ENCODE measurements at places on chromosomes 1 and 21.
A peak's percentile ranks its signal among the peaks of the same experiment; 100 is the strongest.

- no peak for DNase-seq
Measured at GRCh38 chr1:117215733-117216462, 5.2 kb upstream of the VTCN1 start.

GRCh38 chr1:66769512-66770229 lies 17.4 kb downstream of the DYNLT5 start:
- peak; percentile 18 for DNase-seq

DNA sequence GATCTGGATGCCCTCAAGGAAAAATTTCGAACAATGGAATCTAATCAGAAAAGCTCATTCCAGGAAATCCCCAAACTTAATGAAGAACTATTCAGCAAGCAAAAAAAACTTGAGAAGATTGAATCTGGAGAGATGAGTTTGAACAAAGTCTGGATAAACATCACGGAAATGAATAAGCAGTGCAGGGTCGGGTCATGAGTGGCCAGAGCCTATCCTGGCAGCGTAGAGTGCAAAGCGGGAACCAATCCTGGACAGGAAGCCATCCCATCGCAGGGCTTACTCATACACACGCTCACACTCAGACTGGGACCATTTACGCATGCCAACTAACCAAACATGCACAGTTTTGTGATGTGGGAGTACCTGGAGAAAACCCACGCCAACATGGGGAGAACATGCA lies 43.1 kb downstream of the ZMYM1 start:
- DNase-seq, result no peak

DNA sequence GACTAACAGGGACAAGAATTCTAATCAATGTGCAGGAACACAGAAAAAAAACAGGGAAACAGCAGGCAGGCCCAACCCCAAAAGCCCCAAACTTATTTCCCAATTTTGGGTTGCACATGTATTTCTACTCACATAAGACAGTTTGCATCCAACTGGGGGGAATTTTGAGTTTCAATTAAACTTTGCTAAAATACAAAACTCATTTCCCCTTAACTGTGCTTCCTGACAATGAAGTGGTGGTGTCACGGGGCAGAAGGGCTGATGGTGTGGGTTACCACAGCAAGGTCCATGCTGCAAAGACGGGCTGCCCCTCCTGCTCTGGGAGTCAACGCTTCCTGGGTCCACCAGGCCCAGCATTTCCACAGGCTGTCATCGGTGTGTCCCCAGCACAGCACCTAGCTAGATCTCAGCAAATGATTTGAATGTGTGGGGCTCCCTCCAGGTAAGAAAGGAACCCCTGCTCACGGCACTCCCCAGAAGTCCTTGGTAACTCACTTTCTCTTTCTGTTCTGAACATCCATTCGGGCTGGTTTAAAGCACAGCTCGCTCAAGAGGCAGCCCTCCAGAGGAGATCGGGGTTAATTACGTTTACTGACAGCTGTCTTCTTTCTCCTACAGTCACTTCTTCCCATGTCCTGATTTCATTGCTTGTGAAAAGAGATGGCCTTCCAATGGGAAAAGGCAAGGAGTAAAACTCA lies 27.4 kb downstream of the HIVEP3 start:
- DNase-seq, result peak; percentile 57

DNA sequence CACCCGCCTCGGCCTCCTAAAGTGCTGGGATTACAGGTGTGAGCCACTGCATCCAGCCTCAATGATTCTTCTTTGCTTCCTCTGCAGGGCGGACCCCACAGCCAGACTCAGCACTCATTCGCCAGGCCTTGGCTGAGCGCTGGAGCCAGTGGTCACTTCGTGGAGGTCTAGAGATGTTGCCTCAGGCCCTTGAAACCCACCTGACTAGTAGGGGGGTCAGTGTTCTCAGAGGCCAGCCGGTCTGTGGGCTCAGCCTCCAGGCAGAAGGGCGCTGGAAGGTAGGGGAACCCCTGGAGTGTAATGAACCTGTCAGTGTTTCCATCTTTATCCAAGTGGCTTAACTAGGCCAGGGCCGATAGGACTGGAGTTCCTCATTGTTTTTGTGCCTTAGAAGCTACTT lies 2.7 kb downstream of the PPOX start:
- no peak for DNase-seq

- DNase-seq, result no peak
Measured at GRCh38 chr1:165666152-165666825, 32.1 kb downstream of the ALDH9A1 start.

DNA sequence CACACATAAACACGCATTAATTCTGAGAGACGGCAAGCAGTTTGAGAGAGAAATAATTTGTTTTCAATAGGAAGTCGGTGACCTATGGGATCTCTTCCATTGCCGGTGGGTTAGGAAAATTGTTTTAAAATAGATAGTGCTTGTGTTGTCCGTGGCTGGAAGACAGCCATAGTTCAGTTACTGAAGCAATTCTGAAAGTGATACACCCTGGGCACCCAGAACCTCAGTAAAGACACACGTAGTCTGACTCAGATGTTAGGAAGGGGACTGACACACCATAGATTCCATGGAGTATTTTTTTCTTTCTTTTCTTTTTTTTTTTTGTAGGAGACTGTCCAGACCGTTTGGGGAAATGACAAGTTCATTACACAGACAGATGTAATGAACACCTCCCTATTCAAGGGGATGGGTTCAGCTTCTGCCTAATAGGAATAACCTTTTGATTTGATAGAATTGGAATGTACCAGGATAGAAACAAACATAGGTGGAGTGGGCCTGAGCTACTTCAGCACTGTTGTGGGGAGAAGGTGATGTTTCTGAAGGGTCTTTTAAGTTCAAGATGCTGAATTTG lies 1.6 kb downstream of the C1orf21 start:
- DNase-seq, result peak; percentile 54

- DNase-seq, result no peak
Measured at GRCh38 chr1:91712981-91713841, 172.7 kb downstream of the TGFBR3 start.

GRCh38 chr1:25771221-25772114 lies 28.5 kb upstream of the SELENON start:
- peak; percentile 68 for DNase-seq

GRCh38 chr1:15727866-15728534 lies 8.1 kb upstream of the SLC25A34 start:
- no peak for DNase-seq

- no peak for DNase-seq
Measured at GRCh38 chr1:228955691-228956090, 220.4 kb downstream of the RHOU start.

GRCh38 chr1:235980976-235981375 lies 83.9 kb downstream of the NID1 start:
- no peak for DNase-seq
